ENCODE measurements at places on chromosomes 6 and 20.

DNA sequence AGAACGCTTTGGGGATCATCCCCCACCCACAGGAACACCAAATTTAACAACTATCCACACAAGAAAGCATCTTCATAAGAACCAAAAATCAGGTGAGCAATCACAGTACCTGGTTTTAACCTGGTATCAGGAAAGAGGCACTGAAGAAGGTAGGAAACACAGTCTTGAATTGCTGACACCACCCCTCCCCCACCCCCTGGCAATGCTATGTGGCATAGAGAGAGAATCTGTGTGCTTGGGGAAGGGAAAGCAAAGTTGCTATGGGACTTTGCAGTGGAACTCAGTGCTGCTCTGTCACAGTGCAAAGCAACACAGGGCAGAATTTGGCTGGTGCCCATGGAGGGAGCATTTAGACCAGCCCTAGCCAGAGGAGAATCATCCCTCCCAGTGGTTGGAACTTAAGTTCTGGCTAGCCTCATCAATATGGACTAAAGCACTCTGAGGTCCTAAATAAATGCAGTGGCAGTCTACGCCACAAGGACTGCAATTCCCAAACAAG, 565.5 kb downstream of the EPM2A start:
- DNase-seq, result no peak

GRCh38 chr20:5001174-5002076, at the start of gene SLC23A2:
Gene SLC23A2, minus strand, starts transcription at chr20:5001510. Its CDS starts 68,948 bp downstream, at chr20:4932562.
- DNase-seq, result peak; percentile 27

DNA sequence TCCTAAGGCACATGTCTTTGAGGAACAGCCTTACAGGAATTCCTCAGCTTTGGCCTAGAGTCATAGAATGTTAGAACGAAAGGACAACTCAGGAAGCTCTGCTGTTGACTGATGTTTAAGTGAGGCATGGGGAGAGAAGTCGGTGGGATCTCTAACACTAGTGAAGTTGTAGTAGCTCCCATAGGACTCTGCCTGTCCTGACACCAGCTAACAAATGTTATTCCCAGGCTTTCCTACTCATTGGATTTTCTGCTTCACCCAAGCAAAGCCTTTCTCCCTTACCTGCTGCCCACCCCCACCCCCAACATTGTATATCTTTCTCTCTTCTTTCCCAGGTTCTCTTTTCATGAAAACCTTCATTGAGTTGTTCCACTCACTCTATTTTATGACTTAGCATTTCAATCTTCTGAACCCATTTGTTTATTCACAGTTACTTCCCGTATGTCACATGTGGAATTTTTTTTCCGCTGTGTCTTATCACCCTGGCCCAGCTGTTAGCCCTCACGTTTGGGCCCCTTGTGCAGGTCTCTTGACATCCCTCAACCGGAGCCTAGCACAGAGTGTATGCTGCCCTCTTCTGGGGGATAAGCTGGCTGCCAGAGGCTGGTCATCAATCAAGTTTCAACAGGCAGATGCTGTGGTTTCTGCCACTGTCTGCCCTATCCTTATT, 39.2 kb upstream of the RNF8 start:
- DNase-seq, result peak; percentile 25

DNA sequence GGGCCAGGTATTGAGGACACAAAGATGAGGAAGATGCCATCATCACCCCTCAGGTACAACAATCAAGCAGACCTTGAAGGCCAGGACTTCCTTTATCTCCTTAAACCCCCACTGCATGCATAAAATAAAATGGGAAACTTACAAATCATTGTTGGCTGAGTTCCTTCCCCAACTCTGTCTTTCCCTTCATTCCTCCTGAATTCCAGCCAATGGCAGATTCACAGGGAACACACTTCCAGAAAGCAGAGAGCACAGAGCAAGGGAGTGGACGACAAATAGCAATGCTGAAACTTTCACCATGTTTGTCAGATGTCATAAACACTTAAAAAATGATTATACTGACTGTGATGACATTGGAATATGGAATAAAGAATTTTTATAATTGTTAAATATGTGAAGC, 37.3 kb upstream of the NXT1 start:
- DNase-seq, result no peak

- peak; percentile 64 for DNase-seq
These were observed 27.2 kb upstream of the EFHC1 start for GRCh38 chr6:52392944-52393343.
